ENCODE measurements at places on chromosomes 11 and 22. TPM values are rescaled to one million over a fixed set of nuclear protein-coding genes. Genes with fewer than 3 reads are reported as not detected.
A peak's percentile ranks its signal among the peaks of the same experiment; 100 is the strongest.

Gene TMEM191B
- total RNA-seq = not detected

Gene KCNK7
- not detected for total RNA-seq

Gene OR51B5
- 1.2 TPM for total RNA-seq

Gene FLRT1
- 3.7 TPM for total RNA-seq

DNA sequence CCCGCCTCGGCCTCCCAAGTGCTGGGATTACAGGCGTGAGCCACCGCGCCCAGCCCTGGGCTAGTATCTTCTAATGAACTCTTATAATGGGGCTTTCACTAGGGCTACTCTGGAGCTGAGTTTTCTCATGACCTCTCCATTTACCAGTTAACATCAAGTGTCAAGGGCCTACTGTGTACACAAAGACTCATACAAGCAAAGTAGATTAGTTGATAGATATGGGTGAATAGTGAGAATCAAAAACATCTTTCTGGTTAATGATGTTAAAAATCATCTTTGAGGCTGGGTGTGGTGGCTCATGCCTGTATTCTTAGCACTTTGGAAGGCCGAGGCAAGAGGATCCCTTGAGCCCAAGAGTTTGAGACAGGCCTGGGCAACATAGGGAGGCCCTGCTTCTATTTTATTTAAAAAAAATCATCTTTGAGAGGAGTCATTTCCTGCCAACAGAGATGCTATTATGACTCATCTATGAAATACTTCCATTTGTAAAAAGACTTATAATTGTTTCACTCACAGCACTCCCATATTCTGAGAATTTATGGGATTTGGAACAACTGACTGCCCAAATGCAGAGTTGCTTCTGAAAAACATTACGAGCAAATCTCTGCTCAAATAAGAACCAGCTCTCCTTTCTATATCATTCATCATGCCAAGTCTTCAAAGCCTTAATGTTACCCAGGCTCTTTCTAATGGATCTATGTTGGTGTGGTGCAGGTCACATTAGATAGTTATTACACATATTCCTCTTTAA lies 57.0 kb downstream of the GDPD4 start:
- no peaks in the 10 kb centered on the region for H3K36me3 ChIP-seq
- H3K27ac ChIP-seq = no peak overlapping the region
- H3K27me3 ChIP-seq = no peaks in the 10 kb centered on the region
- H3K4me1 ChIP-seq = no peaks in the 10 kb centered on the region

GRCh38 chr11:130323452-130324450 lies 9.0 kb upstream of the ZBTB44 start:
- no peaks in the 10 kb centered on the region for H3K36me3 ChIP-seq
- no peaks in the 10 kb centered on the region for H3K27me3 ChIP-seq
- no peak for DNase-seq
- no peaks in the 10 kb centered on the region for H3K4me1 ChIP-seq
- H3K27ac ChIP-seq = no peak overlapping the region
- no peak overlapping the region for H3K4me3 ChIP-seq

DNA sequence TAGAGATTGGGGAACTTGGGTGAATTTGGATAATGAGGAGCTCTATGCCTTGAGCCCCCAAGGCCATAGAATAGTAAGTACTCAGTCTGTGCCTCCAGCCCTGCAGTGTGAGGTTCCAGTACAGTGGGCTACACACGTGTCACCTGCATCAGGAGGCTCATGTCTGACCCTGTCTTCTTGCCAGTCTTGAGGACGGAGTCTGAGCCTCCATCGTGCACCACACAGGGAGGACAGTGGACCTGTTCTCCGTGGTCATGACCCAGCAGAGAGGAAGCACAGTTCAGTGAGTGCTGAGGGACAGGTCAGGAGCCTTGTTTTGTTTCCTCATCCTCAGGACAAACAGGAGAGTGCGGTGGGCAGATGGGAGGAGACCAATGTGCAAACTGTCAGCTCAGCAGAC lies 30.8 kb downstream of the RPS13 start:
- H3K27ac ChIP-seq = no peak overlapping the region
- H3K4me1 ChIP-seq = no peaks in the 10 kb centered on the region
- H3K4me3 ChIP-seq = no peak overlapping the region

DNA sequence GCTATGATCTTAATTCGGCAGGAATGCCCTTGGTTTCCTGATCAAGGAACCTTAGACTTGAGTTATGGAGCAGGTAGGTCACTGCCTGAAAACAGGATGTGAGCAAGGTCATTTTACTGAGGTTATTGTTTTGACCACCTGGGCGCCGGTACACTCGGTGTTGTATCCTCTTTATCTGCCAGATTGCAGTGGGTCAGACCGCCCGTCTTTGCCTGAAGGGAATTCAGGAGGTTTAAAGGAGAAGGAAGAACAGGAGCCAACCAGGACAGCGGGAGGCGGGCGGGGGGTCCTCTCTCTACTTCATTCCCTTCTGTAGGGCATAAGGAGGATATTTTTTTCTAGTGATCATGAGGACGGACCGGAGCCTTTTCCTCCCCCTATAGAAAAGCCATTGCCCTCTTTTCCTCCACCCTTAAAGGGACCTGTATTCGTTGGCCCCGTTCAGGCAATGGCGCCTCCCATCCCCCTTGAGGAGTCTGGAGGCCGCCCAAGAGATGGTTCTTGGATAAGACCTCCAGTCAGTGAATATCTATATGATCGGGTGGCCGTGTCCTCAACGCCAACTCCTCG lies 649 bp downstream of the MS4A15 start:
- no peaks in the 10 kb centered on the region for H3K4me1 ChIP-seq
- H3K36me3 ChIP-seq = no peaks in the 10 kb centered on the region
- H3K4me3 ChIP-seq = no peak overlapping the region

- H3K4me1 ChIP-seq = no peaks in the 10 kb centered on the region
- no peaks in the 10 kb centered on the region for H3K36me3 ChIP-seq
- DNase-seq = peak; percentile 65
- no peaks in the 10 kb centered on the region for H3K27me3 ChIP-seq
- no peak overlapping the region for H3K4me3 ChIP-seq
These were observed 364.2 kb downstream of the TENM4 start for GRCh38 chr11:79076526-79077115.

GRCh38 chr11:70660059-70660888 lies 261.9 kb downstream of the CTTN start:
- no peak for DNase-seq
- H3K27ac ChIP-seq = no peak overlapping the region
- no peak overlapping the region for H3K4me3 ChIP-seq
- no peaks in the 10 kb centered on the region for H3K27me3 ChIP-seq

GRCh38 chr22:47127441-47127871 lies 365.0 kb downstream of the TBC1D22A start:
- H3K27me3 ChIP-seq = no peaks in the 10 kb centered on the region
- no peak overlapping the region for H3K27ac ChIP-seq
- H3K4me3 ChIP-seq = no peak overlapping the region
- no peaks in the 10 kb centered on the region for H3K4me1 ChIP-seq
- no peaks in the 10 kb centered on the region for H3K36me3 ChIP-seq
- no peak for DNase-seq

GRCh38 chr22:17234144-17234623 lies 14.9 kb upstream of the ADA2 start:
- no peak for DNase-seq
- no peaks in the 10 kb centered on the region for H3K27me3 ChIP-seq
- H3K27ac ChIP-seq = no peak overlapping the region
- H3K36me3 ChIP-seq = no peaks in the 10 kb centered on the region
- H3K4me1 ChIP-seq = no peaks in the 10 kb centered on the region

GRCh38 chr11:90294091-90294490 lies 71.2 kb upstream of the CHORDC1 start:
- no peak overlapping the region for H3K27ac ChIP-seq
- no peaks in the 10 kb centered on the region for H3K27me3 ChIP-seq
- no peak for DNase-seq

DNA sequence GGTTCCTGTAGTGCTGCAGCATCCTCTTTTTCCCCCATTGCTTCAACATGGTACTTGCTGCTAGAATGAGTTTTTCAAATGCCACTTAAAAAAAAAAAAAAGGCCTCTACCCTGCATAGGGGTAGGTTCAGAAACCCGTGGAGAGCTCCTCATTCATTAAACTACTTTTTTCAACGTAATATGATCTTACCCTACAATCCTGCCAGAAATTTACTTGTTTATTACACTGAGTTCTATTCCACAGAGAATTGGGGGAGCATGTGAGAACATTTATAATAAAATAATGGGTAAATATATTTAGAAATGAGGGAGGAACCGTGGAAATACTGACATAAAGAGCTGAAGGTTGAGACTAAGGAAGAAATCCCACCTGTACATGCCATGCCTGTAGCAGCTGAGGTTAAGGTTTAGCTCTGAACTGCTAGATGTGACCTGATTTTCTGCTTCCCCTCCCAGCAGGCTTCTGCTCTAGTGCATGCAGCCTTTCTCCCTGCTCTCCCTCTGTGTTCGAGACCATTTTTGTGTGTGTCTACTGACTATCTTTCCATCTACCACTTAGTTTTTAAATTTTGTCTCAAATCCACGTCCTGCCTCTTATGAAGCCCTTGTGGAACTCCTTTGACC lies 225.7 kb downstream of the DDX10 start:
- DNase-seq = no peak
- H3K36me3 ChIP-seq = no peaks in the 10 kb centered on the region
- H3K4me3 ChIP-seq = no peak overlapping the region
- no peaks in the 10 kb centered on the region for H3K4me1 ChIP-seq
- H3K27ac ChIP-seq = no peak overlapping the region

- no peak overlapping the region for H3K4me3 ChIP-seq
- H3K36me3 ChIP-seq = no peaks in the 10 kb centered on the region
- H3K27me3 ChIP-seq = no peaks in the 10 kb centered on the region
- H3K4me1 ChIP-seq = no peaks in the 10 kb centered on the region
These were observed 29.9 kb downstream of the CREB3L1 start for GRCh38 chr11:46307369-46307768.

DNA sequence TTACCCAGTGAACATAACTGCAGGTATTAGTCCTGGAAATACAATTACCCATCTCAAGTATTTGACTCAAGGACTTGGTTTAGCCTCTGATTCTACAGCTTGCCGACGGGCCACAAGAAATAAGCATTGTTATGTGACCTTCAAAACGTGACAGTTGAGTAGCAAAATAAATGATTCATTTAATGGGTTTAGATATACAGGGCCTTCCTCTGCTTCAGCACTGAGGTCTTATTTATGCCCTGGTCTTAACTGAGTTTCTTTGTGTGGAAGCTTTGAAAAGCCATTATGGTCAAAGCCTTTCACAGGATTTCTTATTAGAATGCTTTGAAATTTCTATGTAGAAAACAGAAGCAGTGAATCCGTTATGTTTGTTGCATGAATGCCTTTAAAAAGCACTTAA lies 899.2 kb upstream of the API5 start:
- no peaks in the 10 kb centered on the region for H3K36me3 ChIP-seq
- H3K27ac ChIP-seq = no peak overlapping the region
- no peak for DNase-seq
- H3K4me3 ChIP-seq = no peak overlapping the region

GRCh38 chr11:46936138-46937110 lies at the start of gene CSTPP1:
TSS of gene CSTPP1 (plus strand) at chr11:46936761. CDS start at chr11:46936806, 45 bp downstream.
- H3K4me3 ChIP-seq = peak within 1 kb of the TSS; percentile 47
- no peaks in the 10 kb centered on the region for H3K36me3 ChIP-seq
- peak within 1 kb of the TSS; percentile 13 for H3K27ac ChIP-seq
- no peaks in the 10 kb centered on the region for H3K27me3 ChIP-seq
- peak; percentile 96 for DNase-seq
